MM.1S (cell line): ENCODE measurements at places on chromosomes 2 and 18.

DNA sequence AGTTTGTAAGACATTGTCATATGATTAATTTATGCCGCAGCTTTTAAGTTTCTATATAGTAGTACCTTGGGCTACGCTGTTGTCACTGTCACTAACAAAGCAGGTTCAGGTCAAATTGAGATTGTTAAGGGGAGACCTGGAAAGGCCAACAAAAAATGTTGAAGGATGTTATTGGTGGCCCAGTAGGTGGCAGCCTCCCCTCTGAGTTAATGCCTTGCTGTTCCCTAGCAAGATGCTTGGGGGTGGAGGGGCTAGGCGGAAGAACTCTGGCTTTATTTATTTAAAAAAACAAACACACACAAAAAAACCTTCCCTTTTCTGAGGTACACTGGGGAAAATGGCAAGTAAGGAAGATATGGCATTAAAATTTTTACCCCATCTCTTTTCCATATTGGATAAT is 128.3 kb upstream of the ATP5MC3 start:
- peak; percentile 82 for DNase-seq

DNA sequence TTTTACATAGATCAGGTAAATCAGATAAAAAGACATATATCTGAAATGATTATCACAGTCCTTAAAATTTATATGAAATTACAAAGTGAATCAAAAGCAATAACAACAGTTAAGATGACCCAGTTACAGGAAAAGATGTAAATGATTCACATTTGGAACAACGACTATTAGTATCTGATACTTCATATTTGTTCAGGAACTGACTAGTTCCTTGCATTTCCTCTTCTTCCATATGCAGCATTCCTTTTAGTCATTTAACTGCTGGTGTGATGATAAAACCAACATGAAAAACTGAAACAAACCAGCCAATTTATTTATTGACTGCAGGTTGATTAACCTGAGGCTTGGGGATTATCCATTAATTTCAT is 75.2 kb downstream of the RBMS1 start:
- no peak for DNase-seq

DNA sequence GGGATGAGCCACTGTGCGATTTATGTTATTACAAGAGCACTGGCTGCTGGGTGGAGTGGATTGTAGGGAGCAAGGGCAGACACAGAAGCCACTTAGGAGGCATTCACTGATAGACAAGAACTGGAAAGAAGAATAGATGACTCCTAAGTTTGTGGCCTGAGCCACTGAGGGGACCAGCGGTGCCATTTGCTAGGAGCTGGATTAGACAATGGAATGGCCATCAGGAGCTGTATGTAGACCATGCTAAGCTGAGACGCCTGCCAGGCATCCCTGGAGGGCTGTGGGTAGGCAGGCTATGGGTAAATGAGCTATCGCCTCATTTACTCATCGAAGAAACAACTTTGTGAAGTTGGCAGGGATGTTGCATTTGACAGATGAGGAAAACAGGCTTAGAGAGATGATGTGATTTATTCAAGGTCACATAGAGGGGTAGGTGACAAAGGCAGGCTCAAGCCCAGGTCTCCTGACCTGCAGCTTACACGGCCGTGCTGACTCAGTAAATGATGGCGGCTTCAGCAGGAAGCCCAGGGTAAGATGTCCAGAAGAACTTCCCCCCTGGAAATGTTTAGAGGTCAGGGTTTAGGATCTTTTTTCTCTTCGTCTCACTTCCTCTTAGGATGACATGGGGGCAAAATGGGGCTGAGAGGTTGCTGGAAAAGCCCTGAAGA is 2.8 kb downstream of the MFSD2B start:
- no peak for DNase-seq

- DNase-seq, result no peak
These were observed 115.2 kb downstream of the INHBB start for GRCh38 chr2:120461092-120461491.

- no peak for DNase-seq
These were observed 1003.8 kb upstream of the DDX18 start for GRCh38 chr2:116810645-116811044.

- DNase-seq, result no peak
These were observed 47.0 kb upstream of the STK39 start for GRCh38 chr2:168294409-168294808.

DNA sequence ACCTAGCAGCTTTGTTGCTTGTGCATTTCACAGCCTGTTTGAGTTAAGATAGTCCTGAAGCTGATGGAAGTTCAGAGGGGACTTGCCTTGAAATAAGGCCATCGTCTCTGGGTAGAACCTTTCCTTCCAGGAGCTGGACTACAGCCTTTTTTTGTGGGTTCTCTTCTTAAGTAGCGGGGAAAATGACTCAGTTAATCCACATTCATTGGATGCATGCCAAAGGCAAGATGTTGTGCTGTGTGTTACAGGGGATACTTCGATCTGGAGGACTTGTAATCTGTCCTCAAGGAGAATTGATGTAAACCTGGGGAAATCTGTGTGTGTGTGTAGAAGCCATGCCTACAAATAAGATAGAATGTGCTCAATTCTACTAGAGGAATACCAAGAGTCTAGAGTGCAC is 46.8 kb downstream of the RPIA start:
- no peak for DNase-seq

- peak; percentile 10 for DNase-seq
These were observed 53.7 kb downstream of the EPHA4 start for GRCh38 chr2:221518201-221518934.

GRCh38 chr2:190791347-190791975 is 89.2 kb upstream of the GLS start:
- DNase-seq, result no peak

GRCh38 chr2:104388296-104388695 is 465.6 kb upstream of the POU3F3 start:
- DNase-seq, result no peak

- no peak for DNase-seq
These were observed 18.3 kb downstream of the ARHGEF33 start for GRCh38 chr2:38907743-38908562.

DNA sequence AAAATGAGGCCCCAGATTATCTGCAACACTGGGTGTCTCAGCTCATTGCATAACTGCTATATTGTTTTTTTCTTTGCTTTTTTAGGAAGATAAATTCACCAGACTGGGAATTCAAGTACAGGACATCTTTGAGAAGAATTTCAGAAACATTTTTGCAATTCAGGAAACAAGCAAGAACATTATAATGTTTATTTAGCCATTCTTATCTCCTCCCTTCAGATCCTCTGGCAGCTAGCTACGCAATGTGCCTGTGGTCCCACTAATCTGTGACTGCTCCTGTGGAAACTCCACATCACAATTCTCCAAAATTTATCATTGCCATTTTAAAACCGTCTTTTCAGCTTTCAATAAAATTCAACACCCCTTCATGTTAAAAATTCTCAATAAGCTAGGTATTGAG is 126.8 kb downstream of the SP100 start:
- DNase-seq, result no peak

DNA sequence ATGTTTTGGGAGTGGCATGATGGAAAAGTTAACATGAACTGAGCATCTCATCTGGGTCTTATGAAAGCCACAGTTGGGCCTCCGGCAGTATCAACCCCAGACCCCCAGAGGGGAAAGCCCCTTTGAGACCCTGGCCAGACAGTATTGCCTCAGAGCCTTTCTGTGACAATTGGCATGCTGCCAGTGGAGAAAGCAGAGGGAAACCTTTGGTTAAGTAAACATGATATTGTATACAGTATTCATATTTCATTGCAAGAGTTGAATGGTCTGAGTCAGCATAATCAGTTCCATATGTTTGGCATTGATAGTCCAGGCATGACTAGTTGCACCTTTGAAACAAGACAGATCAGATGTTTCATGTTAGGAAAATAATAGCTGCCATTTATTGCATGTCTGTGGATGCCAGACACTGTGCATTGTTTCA is 20.0 kb downstream of the MERTK start:
- DNase-seq, result peak; percentile 28

- DNase-seq, result no peak
These were observed 14.1 kb downstream of the SATB2 start for GRCh38 chr2:199443589-199444130.

DNA sequence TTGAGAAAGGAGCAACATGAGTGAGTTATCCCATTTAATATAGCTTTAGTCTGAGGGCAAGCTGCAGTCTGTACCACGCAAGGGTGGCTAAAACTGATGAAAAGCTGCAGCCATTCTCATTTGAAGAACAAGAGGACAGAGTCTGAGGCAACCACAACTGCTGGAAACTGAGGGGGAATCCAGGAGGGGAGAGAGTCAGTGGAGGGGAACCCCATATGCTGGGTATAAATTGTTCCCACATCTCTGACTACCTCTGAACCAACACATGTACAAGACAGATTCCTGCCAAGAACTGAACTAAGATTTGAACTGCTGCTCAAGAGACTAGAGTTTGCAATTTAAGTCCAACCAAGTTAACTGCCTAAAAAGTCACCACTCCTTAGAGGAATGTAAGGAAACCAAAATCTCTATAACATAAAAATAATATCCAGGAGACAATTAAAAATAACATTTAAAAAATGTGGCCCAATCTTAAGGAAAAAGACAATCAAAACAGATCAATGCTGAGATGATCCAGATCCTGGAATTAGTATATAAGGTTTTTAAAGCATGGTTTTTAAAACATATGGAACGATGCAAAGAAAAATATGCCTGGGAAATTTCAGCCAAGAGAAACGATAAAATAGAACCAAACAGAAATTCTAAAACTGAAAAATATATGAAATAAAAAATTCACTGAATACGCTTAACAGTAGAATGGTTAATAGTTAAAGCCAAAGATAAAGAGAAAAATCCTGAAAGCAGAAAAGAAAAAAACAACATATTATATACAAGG is 11.2 kb downstream of the CWC22 start:
- no peak for DNase-seq

- no peak for DNase-seq
These were observed 522.8 kb upstream of the RAB6C start for GRCh38 chr2:129456691-129457090.

- peak; percentile 78 for DNase-seq
These were observed 103.4 kb downstream of the SEPTIN10 start for GRCh38 chr2:109510136-109511028.

DNA sequence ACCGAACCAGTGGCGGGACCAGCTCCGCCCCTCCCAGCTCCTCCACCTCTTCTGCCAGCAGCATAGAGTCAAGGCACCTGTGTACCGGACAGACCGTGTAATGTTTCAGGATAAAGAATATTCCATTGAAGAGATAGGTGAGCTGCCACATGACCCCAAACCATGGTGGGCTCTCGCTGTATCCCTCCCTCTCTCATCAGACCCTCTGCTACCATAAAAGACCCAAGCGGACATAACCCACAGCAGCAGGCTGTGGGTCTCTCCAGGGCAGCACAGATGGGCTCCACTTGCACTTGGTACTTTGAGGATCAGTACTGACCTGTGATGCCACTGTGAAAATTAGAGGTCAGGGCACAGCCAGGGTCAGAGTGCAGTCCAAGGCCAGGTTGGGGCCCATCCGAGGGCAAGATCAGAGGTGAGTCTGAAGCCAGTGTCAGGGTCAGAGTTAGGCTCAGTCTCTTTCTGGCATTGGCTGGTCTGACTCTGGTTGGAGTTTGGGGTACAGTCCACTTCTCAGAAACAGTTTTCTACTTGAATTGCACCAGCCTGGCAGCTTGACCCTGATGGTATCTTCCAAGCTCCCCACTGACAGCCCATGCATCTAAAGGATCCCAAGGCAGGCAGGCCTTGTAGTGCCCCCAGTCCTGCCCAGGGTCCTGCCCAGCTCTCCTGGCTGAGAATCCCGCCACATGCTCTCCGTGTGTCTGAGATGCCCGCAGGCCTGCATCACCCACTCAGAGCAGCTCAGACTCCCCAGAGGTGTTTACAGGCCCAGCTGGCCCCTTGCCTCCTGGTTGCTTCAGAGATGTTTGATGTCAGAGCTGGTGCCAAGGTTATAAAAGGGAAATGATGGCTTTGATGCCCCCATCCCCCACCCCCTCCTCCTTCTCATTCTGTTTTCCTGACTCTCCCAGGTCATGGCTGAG is 212.1 kb downstream of the DYSF start:
- no peak for DNase-seq

DNA sequence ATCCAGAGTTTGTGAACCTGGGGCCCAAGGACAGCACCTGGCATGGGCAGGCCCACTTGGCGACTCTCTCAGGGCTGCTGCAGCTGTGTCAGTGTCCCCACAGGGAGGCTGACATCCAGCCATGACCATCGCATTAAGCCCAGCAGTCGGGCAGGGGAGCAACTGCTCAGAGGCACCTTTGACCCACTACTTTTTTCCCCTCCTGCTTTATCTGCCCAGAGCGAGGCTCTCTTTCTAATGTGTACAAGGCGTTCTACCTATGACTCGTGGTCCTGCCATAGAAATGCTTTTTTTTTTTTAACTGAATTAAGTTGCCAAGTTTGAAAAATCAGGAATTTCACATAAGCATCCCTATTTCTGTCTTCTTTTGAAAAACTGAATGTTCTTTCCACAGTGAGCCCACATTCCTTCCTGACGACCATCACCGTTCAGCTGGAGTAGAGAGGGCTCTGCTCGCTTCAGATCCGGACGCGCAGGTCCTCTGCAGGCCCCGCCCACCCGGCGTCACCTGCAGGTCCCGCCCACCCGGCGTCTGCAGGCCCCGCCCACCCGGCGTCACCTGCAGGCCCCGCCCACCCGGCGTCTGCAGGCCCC is 403 bp upstream of the CLUL1 start:
- DNase-seq, result peak; percentile 76

DNA sequence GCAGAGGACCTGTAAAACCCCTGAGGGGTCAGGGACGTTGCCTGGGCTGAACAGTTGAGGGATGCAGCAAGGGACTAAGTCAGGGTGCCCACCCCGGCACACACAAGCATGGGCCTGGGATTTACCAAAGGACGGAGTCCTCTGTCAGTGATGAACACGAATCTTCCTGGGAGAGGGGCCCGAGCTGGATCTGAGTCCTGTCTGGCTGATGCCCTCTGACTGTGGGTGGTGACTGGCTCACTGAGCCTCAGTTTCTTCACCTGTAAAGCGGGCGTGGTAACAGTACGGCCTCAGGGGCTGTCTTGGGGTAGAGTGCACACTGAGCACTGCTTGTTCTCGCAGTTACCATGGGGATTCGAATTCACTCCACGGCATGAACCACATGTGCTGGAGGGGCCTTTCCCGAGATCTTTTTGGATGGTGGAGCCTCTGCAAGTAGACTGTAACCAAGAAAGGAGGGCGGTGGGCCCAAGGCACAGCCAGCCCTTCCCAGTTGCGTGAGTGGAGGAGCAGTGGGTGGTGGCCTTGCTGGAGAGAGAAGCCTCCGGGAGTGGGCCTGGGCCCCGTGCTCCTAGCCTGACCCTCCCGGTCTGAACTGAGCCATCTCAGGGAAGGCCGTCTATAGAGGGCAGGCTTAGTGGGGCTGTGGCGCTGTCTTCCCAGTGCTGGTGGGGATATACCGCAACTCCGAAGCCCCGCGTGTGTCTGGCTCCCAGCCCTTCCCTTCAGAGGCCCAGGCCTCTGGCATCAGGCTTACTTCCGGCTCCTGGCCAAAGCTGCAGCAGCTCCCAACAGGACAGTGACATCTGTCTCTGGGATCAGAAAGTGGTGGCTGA is 130.8 kb upstream of the HS6ST1 start:
- no peak for DNase-seq

DNA sequence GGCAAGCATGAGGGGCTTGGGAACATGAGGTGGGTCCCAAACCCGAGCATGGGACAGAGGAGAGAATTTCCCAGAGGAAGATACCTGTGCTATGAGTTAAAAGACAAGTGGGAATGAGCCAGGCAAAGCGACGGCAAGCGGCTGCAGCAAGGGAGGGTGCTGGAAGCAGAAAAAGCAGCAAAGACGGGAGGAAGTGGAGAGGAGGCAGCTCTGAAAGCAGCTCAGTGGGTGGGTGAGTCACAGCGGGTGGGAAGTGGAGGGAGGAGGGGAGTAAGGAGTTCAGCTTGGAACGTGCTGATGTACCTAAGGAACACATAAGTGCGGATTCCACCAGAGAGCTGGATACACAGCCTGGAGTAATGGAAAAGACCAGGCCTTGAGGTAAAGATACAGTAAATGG is 41.4 kb downstream of the THUMPD2 start:
- no peak for DNase-seq
